ENCODE measurements at places on chromosomes 13 and 19.

DNA sequence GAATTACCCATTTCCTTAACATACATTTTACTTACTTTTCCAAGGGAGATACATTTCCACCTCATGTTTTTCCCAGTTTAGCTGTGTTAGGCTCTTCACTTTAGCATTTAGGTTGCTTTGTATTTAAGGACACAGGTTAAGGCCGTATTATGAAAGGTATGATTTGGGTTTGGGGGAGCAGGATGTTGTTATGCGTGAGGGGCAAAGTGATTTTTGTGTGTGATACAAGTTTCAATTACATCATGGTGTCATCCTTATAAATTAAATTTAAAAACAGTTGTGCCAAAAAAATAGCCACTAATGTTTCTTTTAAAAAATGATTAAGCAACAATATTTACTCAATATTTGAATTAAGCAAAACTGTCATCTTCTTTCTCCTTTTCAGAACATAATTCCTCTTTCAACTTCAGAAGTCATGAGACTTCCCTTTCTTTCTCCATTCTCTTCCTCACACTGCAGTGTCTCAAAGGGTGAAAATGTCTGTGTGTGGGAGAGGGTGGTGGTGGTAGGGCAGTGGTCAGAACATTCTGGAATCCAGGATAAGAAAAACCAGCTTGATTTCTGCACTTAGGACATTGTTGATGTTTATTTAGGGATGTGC, 126.2 kb downstream of the KCNRG start:
- DNase-seq: no peak

DNA sequence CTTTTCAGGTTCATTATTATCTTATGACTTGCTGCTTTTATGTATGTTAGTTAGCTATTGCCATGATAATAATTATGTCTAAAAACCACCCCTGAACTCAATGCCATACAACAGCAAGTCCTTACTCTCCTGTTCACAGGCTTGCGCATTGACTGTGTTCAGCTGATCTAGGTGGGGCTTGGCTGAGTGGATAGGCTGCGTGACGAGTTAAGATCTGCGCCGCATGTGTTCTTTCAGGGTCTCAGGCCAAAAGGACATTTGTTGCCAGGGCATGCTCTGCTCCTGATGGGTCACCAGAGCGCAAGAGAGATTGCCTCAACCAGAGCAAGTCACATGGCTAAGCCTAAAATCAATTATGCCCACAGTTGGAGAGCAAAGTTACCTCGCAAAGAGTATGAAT, 859 bp downstream of the ZNF568 start:
- DNase-seq: peak; percentile 72

DNA sequence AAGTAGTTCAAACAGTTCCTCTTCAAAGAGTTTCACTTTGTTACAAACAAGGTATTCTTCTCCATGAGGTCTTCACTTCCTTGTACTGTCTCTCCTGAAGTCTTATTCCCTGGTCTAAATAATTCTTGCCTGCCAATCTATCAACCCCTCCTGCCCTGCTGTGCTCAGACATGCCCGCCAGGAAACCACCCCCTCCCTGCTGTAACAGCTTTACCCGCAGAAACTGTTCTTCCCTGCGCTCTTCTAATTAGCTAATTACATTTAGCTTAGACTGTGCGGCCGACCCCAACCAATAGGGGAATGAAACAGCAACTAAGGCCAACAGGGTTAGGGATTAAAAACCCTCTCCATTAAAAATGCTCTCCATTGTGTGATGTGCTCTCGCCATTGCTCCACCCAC, 46.7 kb downstream of the ZNF846 start:
- DNase-seq: no peak

DNA sequence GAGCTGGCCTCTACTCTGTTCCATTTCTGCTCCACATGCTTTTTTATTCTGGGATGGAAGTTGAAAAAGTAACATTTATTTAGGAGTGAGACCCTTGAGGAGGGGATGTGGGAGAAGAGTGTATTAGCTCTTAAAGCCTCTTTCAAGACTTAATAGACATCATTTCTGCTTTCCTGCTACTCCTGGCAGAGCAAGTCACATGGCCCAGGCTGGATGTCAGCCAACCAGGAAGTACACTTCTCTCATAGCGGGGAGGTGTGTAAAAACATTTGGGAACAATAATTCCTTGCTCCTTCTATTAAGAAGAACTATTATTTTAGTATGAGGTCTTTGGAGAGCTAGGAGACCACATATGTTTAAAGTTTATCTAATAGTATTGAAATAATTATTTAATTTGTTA, 40.6 kb upstream of the FAM216B start:
- DNase-seq: no peak

GRCh38 chr13:81683521-81683920, 1342.6 kb upstream of the SPRY2 start:
- no peak for DNase-seq

- no peak for DNase-seq
These were observed 1133.5 kb downstream of the OLFM4 start for GRCh38 chr13:54162069-54162468.

- peak; percentile 30 for DNase-seq
These were observed 17.6 kb upstream of the TUBGCP3 start for GRCh38 chr13:112605531-112605990.

DNA sequence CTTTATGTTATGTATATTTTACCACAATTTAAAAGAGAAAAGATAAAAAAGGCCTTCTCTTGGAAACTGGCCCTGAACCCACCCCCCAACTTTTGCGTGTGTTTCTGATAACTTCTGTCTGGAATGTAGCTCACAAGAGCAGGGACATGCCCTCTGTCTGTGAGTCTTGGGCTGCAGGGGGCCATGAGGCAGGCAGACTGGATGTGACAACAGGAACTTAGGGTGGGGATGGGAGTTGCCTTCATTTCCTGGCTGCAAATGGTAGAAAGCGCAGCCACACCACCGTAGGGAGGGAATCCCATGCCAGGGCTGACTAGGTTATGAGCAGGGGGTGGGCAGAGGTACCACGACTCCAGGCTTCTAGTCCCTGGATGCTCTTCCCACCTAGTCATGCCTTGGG, 21.9 kb downstream of the CILP2 start:
- DNase-seq: no peak

GRCh38 chr13:103866048-103866447, 799.8 kb upstream of the SLC10A2 start:
- no peak for DNase-seq

- DNase-seq: peak; percentile 40
These were observed 448.2 kb downstream of the KCTD12 start for GRCh38 chr13:76438050-76438449.

- DNase-seq: no peak
These were observed 1.4 kb downstream of the MYCBP2 start for GRCh38 chr13:77325371-77325980.

- no peak for DNase-seq
These were observed 34.6 kb downstream of the ATP8A2 start for GRCh38 chr13:25406377-25406776.

DNA sequence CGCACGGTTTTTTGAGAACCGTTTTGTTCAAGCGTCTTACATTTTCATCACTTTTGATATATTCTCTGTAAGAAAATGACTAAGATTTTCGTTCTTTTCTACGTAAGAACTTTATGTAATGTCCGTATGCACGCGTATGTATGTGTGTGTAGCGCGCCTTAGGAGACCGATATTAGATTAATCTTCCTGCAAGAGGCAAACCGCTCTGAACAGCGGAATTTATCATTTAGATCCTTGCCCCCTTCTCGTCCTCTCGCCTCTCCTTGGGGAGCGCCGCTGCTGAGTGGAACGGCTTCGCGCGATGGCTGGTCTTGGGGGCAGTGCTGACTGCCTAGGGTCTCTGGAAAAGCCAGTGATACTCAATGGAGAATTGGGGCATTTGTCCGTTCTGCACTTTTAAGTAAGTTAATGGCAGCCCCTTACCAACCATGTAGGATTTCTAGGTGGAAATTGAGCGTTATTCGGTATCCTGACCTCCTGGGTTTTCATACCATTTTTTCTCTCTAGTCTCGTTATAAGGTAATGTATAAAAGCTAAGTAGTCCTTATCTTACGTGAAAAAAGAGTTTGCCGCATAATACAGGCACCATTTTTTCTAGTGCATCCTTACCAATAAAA, 4.7 kb downstream of the MAB21L1 start:
- DNase-seq: peak; percentile 75

- DNase-seq: no peak
These were observed 124.4 kb downstream of the NALCN start for GRCh38 chr13:101291646-101292515.

GRCh38 chr19:44927746-44928145, 13.3 kb downstream of the APOC1 start:
- peak; percentile 92 for DNase-seq

DNA sequence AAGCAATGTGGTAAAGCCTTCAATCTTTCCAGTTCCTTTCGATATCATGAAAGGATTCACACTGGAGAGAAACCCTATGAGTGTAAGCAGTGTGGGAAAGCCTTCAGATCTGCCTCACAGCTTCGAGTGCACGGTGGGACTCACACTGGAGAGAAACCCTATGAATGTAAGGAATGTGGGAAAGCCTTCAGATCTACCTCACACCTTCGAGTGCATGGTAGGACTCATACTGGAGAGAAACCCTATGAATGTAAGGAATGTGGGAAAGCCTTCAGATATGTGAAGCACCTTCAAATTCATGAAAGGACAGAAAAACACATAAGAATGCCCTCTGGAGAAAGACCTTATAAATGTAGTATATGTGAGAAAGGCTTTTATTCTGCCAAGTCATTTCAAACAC, 15.6 kb upstream of the ZNF763 start:
- DNase-seq: peak; percentile 27

DNA sequence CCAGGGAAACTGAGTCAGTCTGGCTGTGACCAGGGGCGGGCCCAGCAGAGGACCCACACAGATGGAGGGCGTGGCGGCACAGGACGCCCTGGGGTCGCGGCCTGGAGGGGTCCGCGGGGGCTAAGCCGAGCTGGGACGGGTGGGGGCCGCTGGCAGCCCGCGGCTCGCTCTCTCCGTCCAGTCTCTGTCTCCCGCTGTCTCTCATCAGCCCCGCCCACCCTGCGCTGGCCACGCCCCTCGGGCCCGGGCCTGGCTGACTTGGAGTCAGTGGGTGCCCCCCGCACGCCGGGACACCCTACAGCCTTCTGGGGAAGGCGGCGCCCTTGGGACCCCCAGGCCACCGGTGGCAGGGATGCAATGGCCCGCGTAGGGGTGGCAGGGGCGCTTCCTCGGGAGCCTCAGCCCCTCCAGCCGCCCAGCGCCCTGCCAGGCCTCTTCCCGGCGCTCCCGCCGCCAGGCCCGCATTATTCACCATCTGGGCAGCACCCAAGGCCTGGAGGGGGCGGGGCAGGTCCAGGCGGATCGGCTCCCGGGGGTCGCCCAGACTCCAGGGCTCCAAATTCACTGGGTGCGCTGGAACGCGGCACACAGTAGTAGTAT, at the start of gene TBXA2R:
TBXA2R (minus strand) TSS at position 186 of the 600 bp plus-strand sequence. CDS start 6,241 bp downstream, outside the sequence.
- peak; percentile 49 for DNase-seq

GRCh38 chr19:1143828-1144399, 30.2 kb downstream of the SBNO2 start:
- no peak for DNase-seq

GRCh38 chr13:78593652-78594455, 9.5 kb downstream of the POU4F1 start:
- no peak for DNase-seq

GRCh38 chr13:54611390-54611789, 1582.8 kb downstream of the OLFM4 start:
- no peak for DNase-seq

DNA sequence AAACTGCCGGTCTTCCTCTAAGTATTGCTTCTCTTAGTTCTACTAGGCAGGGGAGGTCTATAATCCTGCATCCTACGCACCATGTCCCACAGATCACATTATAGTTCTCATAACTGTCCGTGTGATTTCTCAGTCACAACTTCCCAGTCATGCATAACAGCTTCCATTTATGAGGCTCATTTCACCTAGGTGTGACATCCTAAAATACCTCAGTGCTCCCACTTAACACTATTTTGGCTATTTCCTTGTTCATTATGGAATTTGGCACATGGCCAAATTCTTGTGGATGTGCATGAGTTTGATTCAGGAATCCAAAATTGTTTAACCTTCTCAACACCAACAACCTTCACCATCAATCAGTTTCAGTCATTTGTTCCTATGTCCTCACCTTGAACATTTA, 989.9 kb downstream of the OLFM4 start:
- DNase-seq: no peak

DNA sequence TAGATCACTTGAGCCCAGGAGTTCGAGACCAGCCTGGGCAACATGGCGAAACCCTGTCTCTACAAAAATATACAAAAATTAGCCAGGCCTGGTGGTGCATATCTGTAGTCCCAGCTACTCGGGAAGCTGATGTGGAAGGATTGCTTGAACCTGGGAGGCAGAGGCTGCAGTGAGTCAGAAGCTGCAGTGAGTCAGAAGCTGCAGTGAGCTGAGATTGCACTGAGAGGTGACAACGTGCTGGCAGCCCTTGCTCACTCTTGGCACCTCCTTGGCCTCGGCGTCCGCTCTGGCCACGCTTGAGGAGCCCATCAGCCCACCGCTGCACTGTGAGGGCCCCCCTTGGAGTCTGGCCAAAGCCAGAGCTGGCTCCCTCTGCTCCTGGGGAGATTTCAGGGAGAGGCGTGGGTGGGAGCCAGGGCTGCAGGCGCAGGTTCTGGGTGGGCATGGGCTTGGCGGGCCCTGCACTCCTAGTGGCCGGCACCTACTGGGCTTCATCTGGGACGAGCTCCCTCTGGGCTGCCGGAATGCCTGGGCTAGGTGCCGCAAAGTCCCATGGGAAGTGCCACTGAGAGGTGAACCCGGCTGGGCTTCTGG, 39.5 kb upstream of the RPL21 start:
- peak; percentile 88 for DNase-seq

DNA sequence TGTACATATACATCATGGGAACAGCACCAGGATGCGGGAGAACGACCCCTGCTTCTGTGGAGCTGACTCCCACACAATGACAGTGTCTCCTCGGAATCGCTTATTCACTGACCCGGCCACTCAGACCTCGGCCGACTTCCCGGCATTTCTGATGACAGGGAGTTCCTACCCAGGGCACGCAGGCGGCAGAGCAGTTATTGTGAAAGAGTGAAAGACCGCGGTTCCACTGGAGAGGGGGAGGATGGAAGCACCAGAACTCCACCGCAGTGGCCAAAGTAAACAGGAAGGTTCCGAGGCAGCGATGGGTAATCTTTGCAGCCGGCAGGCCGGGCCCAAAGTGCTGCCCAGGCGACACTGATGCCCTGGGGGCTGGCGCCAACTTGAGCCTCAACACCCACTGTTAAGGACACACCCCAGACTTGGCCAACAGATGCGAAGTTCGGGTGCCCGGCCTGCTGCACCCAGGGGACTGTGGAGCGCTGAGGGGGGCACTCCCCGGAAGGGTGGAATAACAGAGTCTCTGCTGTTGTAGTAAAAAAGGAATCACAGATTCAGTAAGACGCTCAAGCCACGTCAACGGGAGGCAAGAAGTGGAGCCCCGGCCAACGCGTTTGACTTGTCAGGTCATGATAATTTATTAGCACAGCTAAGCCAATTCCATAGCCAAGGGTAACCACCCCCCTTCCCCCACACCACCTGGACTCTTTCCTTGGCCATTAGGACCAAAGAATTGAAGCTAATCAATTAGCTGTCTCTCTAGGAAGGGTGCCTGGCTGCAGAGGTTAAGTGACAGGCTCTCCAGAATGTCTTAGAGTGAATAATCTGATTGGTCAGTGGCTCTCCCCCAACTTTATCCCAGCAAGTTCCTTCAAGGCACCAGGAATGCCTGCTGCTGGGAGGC, 5.8 kb downstream of the MLLT1 start:
- peak; percentile 96 for DNase-seq

Measured in fibroblast of mammary gland (primary cell).